ENCODE measurements at places on chromosomes 4 and X. TPM values are rescaled to one million over a fixed set of nuclear protein-coding genes. Genes with fewer than 3 reads are reported as not detected.

- no peak for DNase-seq
These were observed 340.5 kb downstream of the MAPK10 start for GRCh38 chr4:86019362-86019761.

- no peak for DNase-seq
These were observed 763.8 kb upstream of the AADAT start for GRCh38 chr4:170853422-170854021.

GRCh38 chrX:41705680-41706374, 17.1 kb downstream of the GPR34 start:
- no peak for DNase-seq

Gene NEIL3
- not detected for polyA plus RNA-seq

Gene GSX2
- not detected for polyA plus RNA-seq

- no peak for DNase-seq
These were observed 91.9 kb upstream of the ZFP42 start for GRCh38 chr4:187903700-187904099.

Gene HSD17B13
- polyA plus RNA-seq: not detected

All from naive thymus-derived CD4-positive, alpha-beta T cell (primary cell).